ENCODE measurements at places on chromosomes 16 and 17.

DNA sequence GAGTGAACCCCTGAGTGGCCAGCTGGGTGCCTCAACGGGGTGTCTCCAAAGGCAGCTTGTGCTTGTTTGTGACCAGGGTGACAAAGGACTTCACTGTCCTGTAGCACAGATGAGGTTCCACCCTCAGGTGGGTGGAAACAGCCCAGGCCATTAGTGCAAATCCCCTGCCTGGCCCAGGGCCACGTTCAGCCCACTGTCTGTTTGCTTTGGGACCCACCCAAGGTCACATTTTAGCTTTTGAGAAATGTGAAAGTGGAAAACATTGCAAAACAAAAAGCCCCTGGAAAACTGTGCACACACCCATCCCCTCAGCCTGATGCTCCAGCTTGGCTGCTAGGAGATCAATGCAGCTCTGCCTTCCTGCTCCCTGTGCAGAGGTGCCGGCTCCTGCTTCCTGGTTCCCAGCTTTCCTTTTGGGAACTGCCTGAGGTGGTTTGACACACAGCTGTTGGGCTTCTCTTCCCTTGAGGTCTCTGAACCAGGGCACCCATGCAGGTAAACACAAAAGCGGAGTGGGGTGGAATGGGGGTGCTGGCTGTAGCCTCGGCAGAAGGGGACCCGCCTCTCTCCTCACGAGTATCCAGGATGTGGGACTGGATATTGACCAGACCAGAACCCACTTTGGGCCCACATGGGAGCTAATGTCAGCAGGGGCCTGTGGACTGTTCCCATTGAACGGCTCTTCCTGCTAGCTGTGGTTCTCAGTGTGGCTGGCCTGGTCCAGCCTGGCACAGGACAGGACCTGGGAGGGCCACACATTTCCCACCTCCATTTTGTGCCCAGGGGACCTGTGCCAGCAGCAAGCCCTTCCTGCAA, 7.9 kb upstream of the SPHK1 start:
- no peak for DNase-seq

GRCh38 chr17:4823373-4824089, 9.6 kb upstream of the MINK1 start:
- no peak for DNase-seq

DNA sequence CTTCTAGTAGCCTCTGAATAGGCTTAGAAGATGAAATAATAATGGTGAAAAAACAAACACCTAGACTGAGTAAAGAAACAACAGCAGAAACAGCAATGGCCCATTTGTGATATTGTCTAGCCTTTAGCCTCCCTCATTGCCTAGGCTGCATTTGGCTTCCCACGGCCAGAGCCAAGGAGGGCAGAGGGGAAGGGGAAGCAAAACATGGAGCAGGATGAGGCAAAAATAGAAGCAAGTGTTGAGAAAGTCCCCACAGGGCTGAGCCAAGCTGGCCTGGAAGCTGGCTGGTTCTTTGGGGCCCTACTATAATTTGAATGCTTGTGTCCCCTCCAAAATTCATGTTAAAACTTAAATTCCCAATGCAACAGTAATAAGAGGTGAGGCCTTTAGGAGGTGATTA, 60.2 kb upstream of the KSR1 start:
- DNase-seq: no peak

DNA sequence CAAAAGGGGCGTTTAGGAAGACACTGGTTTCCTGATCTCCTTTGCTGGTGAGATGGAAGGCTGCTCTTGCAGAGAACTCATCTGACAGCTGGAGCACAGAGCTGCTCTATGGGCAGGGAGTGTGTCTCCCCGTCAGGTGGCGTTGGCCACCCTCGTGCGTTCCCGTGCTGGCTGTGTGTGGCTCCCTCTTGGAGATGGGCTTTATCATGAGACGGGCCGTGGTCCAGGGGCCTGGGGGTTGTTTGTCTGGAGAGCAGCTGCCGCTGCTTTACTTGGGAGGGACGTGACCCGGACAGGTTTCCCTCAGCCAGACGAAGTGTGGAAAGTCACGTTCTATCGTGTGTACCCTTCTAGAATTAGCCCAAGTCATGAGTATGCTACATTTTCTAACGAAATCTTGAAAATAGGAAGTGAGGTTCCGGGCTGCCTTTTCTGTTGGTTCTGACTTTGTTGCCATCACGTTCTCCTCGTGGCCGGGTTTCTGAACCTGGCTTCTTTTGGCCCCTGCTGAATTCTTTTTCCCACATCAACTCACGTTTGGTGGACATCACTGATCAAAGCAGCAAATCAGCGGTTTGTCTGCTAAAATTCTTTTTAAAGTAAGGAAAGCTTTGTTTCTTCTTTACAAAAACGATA, 105.6 kb upstream of the CHMP6 start:
- DNase-seq: no peak

DNA sequence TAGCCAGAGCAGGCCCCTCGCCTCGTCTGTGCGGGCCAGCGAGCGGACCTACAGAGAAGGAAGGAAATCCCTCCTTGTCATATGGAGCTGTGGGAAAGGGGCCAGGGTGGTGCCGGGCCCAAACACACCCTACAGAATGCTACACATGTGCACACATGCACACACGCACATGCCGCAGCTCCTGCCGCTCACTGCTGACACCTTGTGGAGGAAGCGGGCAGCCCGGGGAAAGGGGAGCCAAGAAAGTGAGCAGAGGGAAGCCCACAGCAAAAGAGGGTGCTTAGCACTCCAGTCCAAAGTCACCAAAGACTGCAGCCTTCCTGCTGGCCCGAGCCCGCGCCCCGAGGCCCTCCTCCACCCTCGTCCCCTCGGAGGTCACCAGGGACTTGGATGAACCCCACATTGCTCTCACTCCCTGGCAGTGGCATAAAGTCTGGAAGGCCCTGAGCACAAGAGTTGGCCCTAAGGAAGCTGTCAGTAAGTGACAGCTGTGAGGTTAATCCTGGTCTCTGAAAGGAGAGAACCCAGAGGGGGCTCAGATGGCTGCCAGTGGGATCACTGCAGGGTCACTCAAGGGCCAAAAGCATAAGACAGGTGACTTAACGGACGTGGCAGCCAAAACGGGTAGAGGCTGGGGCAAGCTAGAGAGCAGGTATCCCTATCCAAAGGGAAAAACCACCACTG, 68.2 kb downstream of the MYO18A start:
- peak; percentile 57 for DNase-seq

- DNase-seq: no peak
These were observed 80.2 kb upstream of the BRD7 start for GRCh38 chr16:50448981-50449380.

GRCh38 chr16:57724531-57724930, 11.0 kb upstream of the KATNB1 start:
- DNase-seq: no peak

GRCh38 chr16:59169168-59169567, 435.1 kb upstream of the GOT2 start:
- DNase-seq: no peak

GRCh38 chr16:22346483-22346882, 27.9 kb downstream of the CDR2 start:
- no peak for DNase-seq

DNA sequence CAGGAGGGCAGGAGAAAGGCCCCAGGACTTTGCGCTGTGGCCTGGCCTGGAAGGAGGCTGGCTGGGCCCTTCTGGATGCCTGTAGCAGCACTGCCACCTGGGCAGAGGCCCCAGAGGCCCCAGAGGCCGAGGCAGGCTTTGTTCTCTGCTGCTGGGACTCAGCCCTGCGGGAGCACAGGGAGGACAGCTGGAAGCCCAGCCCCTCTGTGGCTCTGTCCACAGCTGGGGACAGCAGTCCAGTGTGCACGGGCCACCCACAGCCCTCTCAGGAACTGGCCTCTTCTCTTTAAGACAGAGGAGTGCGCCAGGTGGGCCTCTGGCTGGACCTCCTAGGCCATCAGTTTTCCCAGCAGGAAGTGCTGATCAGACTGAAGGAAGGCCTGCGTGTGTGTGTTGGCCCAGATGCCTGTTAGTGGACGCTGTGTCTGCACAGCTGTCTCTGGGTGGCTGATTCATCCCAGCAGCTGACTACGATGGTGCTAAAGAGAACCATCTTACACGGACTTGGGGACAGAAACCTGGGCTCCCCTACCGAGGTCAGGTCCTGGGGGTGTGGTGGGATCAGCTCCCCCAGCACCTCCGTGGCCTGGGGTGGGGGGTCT, 26.9 kb upstream of the ZNF750 start:
- DNase-seq: no peak

GRCh38 chr17:19867329-19868078, at the start of gene ULK2:
TSS of gene ULK2 (minus strand) at chr17:19867936. CDS start at chr17:19867417, 519 bp downstream.
- peak; percentile 53 for DNase-seq

- no peak for DNase-seq
These were observed 542.2 kb downstream of the CDH11 start for GRCh38 chr16:64579712-64580111.

DNA sequence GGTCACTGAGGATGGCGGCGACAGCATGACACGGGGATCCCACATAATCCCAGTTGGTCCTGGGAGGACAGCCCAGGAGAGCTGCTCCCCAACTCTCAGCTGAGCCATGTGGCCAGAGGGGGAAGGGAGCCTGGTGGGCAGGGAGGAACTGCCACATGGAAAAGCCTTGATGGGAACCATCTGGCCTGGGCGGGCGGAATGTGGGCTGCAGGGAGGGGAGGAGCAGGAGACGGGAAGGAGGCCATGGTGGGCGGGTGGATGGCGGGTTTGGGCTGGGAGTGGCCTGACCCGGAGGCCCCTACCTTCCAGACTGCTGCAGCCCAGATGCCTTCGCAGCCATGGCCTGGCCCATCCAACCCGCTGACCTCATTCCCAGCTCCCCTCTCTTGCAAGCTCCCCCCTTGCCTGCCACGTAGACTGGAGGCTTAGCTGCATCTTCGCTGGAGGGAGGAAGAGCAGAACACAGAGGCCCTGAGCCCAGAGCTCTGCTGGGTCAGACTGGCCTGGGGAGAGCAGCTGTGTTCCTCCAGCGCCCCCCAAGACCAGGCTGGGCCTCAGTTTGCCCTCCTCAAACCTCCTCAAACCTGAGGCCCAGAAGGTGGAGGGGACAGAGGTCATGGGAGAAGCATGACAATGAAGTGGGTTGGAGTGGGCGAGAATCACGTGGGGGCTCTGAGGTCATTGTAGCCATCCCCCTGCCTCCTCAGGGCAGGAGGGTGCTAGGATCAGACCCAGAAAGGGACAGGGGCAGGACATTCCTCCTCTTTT, 8.2 kb upstream of the COL1A1 start:
- no peak for DNase-seq

All from caudate nucleus (tissue), 63 donors.